ENCODE measurements at places on chromosomes 16 and 17. TPM values are rescaled to one million over a fixed set of nuclear protein-coding genes. Genes with fewer than 3 reads are reported as not detected.

GRCh38 chr16:3998793-3999478 lies 117.3 kb downstream of the ADCY9 start:
- peak; percentile 63 for DNase-seq

GRCh38 chr16:51407199-51407598 lies 256.1 kb upstream of the SALL1 start:
- no peak for DNase-seq

PPL gene
- 0.13 TPM for total RNA-seq

- DNase-seq: no peak
Observed at GRCh38 chr17:65855245-65855644, 293.8 kb upstream of the AXIN2 start.

DNA sequence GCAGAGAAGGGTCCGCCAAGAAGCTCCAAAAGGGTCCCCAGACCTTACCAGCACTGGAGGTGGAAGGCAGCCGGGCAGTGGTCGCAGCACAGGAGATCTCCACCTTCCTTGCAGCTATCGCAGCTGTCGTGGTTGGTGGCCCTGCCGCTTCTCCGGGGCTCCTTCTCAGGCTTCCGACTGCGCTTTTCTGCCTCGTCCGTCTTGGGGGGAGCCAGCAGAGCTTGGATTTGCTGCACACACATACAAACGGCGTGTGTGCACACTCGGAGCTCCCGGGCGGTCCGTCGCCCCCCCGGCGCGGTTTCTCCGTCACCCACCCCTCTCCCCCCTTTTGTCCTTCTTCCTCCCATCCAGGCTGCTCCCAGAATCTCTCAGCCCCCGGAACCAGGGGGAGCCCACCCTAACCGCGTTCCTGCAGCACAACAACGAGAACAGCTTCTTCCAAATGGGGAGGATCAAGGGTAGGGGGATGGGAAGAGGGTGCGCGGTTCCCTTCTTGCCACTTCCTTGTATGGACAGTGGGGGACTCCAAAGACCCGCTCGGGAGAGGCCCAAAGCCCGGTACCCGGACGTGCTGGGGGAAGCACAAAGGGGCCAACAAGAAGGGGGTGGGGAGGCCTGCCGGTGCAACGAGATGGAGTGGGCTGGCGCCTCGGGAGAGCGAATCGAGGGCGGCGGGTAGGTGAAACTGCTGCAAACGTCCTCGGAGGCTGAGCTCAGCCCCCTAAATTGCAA lies 1.1 kb downstream of the PHF12 start:
- DNase-seq: peak; percentile 55

DNA sequence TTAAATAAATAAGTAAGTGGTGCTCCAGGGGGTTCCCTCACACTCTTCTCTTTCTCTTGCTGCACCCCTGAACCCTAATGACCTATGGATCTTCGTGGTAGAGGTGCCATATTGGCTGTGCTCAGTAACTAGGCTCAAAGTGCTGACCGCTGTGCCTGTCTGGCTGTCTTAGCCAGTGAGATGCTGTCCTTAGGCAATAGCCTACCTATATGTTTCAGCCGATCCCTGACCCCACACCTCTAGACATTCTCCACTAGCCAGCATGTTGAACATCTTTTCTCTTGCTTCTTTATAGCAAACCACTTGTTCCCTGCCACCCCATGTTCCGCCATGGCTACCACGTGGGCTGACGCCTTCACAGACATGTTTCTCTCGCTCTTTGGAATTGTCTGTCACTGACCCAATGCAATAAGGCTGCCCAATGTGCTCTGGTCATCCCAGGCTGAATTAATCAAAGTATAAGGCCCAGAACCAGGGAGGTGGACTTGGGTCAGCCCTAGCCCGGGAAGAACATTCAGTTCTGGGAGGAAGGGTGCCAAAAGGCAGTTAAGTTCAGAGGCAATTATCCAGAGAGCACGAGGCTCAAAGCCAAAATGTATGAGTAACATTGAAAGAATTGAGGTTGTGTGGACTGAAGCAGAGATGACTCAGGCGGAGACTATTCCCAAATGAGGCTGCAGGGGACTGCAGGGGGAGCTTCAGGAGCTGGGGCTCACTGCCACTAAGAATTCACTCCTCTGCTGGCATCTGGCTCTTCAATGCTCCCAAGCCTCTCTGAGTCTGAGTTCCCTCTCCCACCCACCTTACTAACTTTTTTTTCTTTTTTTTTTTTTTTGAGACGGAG lies 28.7 kb upstream of the TNRC6A start:
- peak; percentile 99 for DNase-seq

DNA sequence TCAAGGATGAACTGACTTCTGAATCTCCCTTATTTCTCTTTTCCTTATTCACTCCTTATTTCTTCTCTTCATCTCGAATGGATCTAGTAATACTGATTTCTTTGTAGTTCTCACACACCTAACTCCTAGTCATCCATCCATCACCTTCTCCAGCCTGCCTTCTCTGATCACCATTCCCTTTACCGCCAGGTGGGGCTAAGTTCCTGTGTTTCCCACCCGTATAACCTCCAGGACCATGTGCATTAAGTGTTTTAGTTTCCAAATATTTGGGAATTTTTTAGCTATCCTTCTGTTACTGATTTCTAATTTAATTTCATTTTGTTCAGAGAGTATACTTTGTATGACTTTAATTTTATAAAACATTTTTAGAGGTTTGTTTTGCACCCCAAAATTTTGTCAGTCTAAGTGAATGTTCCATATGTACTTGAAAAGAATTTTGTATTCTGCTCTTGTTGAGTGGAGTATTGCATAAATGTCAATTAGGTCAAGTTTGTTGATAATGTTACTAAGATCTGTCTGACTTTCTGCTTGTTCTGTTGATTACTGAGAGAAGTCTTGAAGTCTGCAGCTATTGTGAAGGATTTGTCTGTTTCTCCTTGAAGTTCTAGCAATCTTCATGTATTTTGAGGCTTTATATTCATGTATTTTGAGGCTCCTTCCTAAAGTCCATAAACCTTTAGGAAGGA lies 8.8 kb downstream of the BPTF start:
- no peak for DNase-seq

- DNase-seq: no peak
Observed at GRCh38 chr17:75920045-75920560, 15.4 kb upstream of the MRPL38 start.

- no peak for DNase-seq
Observed at GRCh38 chr16:2437032-2437790, 8.0 kb downstream of the CCNF start.

- peak; percentile 63 for DNase-seq
Observed at GRCh38 chr17:29238133-29238850, 8.4 kb upstream of the CRYBA1 start.

- peak; percentile 80 for DNase-seq
Observed at GRCh38 chr16:69179328-69180010, 7.5 kb upstream of the SNTB2 start.

MBTD1 gene
- total RNA-seq: 5.9 TPM

RTN4RL1 gene
- total RNA-seq: 0.64 TPM

GRCh38 chr16:72811876-72812275 lies 236.1 kb downstream of the ZFHX3 start:
- DNase-seq: no peak

- peak; percentile 58 for DNase-seq
Observed at GRCh38 chr17:35167046-35167445, 19.4 kb downstream of the UNC45B start.

GRCh38 chr16:59909262-59909661 lies 1175.1 kb upstream of the GOT2 start:
- DNase-seq: peak; percentile 26

DNA sequence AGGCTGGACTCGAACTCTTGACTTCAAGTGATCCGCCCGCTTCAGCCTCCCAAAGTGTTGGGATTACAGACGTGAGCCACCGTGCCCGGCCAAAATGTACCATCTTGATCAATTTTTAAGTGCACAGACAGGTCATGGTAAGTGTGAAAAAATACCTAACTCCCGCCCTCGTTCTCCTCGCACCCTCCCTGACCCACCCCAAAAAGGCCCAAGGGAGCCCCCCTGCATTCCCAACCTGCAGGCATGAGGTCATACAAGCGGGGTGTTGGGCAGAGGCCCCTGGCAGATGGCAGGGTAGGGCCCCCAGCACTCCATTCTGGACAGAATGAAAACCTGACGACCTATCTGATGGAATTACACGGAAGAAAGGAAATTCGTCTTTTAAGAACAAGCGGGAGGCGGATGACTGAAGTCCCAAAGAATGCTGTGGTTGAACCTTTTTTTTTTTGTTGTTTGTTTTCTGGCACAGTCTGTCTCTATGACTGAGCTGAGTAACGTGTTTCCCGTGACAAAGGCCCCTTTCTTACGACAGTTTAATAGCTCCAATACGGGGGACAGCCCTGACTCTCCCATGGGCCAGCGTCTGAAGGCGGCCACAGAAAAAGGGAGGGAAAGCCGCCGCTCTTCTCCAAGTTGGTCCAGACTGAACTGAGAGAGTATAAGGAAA lies 376.4 kb downstream of the SLC39A11 start:
- peak; percentile 92 for DNase-seq

DNA sequence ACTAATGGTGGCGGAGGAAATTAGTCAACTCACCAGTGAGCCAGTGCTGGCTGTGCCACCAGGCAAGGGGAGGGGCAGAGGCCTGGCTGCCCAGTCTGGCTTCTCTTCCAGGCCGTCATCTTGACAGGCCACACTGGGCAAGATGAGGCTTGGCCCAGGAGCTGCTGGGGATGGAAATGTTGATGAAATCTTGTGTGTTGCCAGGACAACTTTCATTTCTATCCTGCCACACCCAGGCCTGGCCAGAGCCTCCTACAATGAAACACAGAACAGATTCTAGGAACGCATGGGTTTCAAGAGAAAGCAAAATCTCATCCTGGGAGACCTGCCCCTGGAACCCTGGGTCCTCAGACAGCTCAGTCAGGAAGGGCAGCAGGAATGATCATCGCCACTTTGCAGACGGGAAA lies 9.3 kb downstream of the HEXIM2 start:
- peak; percentile 84 for DNase-seq

GRCh38 chr17:80959330-80960036 lies 32.2 kb upstream of the CHMP6 start:
- DNase-seq: peak; percentile 79

DNA sequence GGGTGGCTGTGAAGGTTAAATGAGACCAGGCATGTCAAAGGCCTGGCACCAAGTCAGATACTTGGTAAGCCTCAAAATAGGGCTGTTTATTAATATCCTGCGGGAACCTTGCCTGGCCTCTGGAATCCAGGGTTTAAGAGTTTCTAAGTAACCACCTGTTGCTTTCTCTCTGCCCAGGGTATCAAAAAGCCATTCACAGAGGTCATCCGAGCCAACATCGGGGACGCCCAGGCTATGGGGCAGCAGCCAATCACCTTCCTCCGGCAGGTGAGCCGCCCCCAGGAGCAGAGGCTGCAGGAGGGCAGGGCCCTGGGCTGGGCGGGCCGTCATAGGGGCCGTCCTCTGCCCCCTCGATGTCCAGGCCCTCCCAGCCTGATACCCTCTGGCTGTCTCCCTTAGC lies 13.3 kb downstream of the GPT2 start:
- DNase-seq: peak; percentile 67

KRT39 gene
- total RNA-seq: not detected

DNA sequence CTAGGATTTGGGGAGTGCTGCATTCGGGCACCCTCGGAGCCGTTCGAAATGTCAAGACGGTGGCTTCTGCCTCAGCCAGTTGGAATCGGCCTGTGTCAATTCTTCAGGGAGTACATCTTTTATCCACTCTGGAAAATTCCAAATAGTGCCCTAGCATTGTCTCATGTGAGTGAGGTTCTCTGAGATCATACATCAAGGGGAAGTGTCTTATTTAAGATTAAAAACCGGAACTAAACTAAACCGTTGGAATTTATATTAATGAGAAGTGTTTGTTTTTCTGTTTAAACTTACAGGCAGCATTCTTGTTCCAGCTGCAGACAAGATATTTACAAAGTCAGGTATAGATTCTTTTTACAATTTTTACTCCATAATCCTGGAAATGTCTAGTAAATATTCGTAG lies 56.8 kb downstream of the SLC47A1 start:
- DNase-seq: no peak

LAT gene
- 1.8 TPM for total RNA-seq

DNA sequence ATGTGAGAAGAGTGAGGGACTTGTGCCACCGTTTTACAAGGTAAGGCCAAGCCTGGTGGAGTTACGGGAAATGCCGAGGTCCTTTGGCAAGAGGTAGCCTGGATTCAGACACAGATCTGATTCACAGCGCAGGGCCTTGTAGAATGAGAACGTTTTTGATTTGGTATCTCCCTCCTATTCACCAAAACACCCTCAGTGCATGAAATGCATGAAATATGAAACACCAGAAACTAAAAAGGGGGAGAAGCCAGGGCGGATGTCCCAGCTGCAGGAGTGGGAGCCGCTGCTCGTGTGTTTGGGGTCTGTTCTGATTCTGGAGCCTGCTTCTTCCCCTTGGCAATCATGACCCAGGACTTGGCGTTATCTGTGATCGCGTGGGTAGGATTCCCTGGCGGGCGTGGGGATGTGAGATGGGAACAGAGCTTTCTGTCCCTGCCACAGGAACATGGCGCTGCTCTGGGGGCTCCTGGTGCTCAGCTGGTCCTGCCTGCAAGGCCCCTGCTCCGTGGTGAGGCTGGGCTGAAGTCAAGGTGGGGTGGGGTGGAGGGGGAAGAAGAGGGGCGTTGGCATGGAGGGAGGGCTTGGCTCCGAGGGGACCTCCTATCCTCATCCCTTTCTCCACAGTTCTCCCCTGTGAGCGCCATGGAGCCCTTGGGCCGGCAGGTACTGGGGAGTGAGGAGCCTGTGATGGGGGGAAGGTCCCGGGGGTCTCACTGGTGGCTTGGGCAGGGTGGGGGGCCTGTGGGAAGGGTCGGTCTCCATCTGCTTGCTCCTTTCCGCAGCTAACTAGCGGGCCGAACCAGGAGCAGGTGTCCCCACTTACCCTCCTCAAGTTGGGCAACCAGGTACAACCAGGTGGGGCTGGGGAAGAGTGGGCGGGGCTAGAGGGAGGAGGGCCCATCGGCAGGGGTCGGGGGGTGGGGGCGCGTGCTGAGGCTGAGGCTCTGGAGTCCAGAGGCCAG lies 2.2 kb downstream of the SERPINF2 start:
- no peak for DNase-seq

GRCh38 chr17:40415390-40415789 lies 2.3 kb downstream of the TOP2A start:
- peak; percentile 64 for DNase-seq

DNA sequence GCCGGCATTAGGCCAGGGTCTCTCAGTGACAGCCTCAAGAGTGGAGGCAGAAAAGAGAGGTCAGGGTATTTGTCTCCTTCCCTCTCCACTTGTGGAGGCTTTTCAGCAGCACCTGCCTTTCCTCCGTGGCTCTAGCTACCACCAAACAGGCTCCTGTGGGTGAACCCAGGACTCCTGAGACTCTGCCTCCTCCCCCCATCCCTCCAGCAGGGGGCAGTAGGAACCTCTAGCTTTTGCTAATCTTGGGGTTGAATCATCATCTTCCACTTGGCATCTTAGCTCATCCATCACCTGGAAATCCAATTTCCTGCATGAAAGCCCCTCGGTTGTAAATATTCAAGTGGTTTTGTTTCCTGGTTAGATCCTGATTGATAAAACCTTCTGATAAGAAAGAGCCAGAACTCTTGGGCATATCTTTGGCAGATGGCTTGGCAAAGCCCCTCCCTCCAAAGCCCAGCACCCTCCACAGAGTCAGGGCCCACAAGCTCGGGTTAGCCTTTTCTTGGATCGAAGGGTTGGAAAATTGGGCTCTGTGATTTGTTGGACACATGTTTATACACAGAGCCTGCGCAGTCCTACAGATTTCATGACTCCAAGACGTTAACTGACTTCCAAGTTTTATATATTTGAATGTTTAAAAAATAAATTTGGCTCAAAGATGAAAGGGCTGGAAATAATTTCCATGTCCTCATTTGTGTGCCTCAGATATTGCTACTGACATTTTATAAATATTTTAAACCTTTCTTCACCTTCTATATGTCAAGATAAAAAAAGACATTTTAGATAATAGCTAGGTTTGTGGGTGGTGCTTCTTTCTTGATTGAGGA lies 322.1 kb downstream of the MAP2K4 start:
- DNase-seq: no peak

CACNG3 gene
- not detected for total RNA-seq

ZNF598 gene
- 47.5 TPM for total RNA-seq
